ENCODE measurements at places on chromosomes 1 and 21.

GRCh38 chr1:160558660-160559380 is 20.5 kb downstream of the CD84 start:
- DNase-seq: no peak

DNA sequence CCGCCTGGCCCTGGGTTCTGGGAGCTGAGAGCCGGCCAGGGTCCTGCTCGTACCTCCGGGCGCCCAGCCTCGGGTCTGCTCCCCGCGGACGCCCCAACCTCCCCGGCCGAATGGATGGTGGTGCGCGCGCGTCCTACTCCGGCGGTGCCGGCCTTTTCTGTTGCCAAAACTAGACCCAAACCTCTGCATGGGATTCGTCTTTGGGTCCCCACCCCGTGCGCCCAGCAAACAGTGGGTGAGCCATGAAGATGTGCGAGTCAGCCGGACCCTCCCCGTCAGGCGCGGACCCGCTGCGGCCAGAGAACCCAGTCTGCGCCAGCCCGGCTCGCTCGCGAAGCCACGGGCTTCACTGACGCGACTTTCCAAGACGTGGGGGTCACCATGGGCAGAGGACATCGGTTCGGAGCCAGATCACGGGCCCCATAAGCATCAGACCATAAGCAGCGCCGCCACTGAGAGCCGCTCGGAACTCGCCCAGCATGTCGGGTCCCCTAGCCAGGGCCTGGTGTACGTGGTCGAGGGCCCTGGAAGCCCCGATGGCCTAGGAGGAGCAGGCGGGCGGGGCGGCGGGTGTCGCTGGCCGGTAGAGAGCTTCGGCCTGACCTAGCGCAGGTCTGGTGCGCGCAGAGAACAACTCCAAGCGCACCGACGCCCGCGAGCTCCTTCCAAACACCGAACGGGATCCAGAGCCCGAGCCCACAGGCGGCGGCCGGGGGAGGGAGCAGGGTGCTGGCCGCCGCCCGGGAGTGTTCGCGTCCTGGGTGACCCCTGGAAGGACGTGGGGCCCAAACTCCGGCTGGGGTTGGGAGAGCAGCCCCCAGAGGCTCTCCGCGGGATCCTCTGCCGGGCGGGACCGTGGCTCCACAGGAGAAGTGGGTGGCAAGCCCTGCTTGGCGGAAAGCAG is 1.0 kb upstream of the TP73 start:
- no peak for DNase-seq

DNA sequence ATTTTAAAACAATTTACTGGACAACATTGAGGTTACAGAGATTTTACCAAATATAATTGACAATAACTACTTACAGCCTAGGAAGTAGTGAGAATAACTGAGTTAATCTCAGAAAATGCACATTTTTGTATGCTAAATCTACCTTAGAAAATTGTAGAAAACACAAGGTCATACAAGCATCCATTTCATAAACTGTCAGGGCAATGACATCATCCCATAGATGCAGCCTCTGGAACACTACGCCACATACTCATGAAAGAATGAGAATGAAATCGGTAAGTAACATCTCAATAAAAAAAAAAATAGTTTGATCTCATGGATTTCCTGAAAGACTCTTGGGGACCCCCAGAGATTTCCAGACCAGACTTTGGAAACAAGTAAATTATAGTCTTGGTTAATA is 28.9 kb upstream of the BARHL2 start:
- no peak for DNase-seq

DNA sequence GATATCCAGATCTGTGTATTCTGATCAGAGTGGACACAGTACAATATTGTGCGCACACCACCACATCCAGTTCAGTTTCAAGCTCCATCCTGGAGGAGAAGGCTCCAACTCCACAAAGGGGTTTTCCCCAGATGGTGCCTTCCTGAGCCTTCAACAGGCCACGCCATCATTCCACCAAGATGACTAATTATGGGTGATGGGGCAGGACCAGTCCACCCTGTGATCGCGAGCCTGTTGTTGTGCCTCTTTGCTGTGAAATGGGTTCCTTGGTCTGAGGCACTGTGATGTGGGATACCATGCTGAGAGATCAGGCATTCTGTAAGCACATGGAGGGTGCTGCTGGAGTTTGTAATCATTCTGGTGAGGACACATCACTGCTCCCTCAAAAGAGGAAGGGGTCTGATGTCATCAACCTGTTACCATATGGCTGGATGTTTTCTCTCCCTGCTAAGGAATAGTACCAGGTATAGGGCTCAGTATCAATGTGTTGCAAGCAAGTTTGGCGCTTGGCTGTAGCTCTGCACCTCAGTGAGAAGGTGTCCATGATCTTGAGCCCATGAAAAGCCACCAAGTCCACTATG is 6.7 kb upstream of the SH2D2A start:
- no peak for DNase-seq

DNA sequence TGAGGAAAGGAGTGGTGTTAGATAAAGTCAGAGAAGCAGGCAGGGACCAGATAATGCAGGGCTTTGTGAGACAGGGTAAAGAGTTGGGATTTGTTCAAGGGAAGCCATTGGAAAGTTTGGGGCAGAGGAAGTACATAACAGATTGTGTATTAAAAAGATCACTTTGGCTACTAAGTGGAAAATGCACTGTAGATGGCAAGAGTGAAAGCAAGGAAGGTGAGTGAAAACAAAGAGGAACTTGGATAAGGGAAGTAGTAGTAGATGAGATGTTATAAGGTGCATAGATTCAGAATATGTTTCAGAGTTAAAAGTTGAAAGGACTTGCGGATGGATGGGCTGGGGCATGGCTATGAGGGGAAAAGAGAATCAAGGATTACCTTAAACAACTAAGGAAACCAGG is 17.4 kb downstream of the MRPL39 start:
- no peak for DNase-seq

GRCh38 chr1:180041582-180041981 is 87.0 kb downstream of the CEP350 start:
- DNase-seq: no peak

GRCh38 chr1:4001461-4001860 is 101.4 kb upstream of the C1orf174 start:
- no peak for DNase-seq

- no peak for DNase-seq
Measured at GRCh38 chr1:196734006-196734405, 40.6 kb upstream of the CFHR3 start.

- no peak for DNase-seq
Measured at GRCh38 chr1:19725606-19726005, 60.9 kb downstream of the HTR6 start.

- DNase-seq: no peak
Measured at GRCh38 chr1:81213279-81213678, 587.5 kb upstream of the ADGRL2 start.

Measured in naive B cell (primary cell).